ENCODE measurements at places on chromosomes 6 and 20.

GRCh38 chr20:47256668-47257236 lies 99.7 kb downstream of the ZMYND8 start:
- DNase-seq: no peak

GRCh38 chr20:31573555-31574321 lies 31.4 kb upstream of the ID1 start:
- DNase-seq: no peak

DNA sequence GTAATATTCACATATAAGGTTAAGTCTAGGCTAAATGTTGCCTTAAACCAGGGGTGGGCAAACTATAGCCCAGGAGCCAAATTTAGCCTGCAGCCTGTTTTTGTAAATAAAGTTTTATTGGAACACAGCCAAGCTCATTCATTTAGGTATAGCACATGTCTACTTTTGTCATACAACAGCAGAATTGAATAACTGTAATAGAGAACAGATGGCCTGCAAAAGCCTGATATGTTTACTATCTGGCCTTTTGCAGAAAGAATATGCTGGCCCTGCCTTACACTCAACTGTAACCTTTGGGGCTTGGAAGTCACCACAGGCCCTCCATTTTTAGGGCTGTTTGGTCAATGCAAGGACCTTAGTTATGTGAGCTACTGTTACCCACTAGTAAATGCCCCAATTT lies 17.7 kb upstream of the BCLAF1 start:
- no peak for DNase-seq

- no peak for DNase-seq
Observed at GRCh38 chr20:3652221-3652620, 11.0 kb downstream of the GFRA4 start.

DNA sequence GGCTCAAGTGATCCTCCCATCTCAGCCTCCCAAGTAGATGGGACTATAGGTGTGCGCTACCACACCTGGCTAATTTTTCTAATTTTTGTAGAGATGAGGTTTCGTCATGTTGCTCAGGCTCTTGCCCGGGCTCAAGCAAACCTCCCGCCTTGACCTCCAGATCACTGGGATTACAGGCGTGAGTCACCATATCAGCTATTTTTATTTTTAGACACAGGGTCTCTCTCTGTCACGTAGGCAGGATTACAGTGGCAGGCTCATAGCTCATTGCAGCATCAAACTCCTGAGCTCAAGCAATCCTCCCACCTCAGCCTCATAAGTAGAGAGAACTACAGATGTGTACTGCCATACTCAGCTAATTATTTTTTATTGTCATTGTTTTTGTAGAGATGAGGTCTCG lies 41.7 kb downstream of the SLC23A2 start:
- no peak for DNase-seq

GRCh38 chr6:1516742-1517520 lies 92.8 kb upstream of the FOXC1 start:
- DNase-seq: no peak

GRCh38 chr6:133165235-133165634 lies 75.9 kb upstream of the EYA4 start:
- no peak for DNase-seq

DNA sequence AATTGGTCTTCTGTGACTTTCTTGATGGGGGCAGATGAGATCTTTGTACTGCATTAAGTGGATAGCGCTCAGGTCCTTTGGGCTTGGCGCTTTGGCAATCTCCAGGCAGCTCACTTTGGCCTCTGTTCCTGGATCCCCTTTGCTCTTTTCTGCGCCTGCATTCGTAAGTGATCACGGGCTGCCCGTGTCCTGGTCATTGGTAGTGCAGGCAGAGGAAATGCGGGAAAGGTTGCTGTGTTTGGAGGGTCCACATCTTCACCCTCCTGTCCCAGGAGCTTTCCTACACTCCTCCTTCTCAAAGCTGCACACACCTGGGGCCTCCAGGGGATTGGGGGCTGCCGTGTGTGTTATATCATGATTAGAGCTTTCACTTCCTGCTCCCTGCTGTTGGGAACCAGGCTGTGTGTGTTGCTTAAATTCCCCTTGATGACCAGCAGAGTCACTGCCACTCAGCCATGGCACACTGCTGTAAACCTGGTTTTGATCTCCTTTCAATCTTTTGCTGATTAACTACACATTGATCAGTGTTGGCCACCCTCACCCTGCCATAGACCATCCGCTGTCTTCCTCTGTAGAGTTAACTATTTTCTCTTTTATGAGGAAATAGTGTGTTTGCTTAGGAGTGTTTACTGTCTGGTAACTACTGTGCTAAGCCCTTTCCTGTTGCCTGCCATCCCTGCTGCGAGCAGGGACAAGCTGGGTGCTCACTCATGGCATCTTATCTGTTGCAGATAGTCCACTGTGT lies 13.0 kb upstream of the SNHG17 start:
- DNase-seq: no peak

DNA sequence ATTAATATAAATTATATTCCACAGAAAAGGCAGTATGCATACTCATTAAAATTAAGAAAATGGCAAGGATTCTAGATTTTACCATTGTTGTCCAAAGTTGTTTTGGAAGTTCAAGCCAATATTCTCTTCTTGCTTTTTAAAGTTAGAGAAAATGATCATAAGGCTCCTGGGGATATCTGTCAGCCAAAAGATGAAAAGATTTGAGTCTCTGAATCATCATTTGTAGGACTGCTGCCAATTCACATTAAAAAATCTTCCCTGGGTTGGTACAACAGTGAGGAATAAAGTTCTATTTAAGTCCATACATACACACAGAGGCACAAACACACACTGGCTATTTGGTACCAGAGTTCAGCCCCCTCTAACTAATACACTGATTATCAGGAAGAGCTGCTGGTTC lies 620.1 kb downstream of the COL12A1 start:
- DNase-seq: no peak

- no peak for DNase-seq
Observed at GRCh38 chr20:15706719-15707118, 866.5 kb downstream of the KIF16B start.

GRCh38 chr20:38299963-38300362 lies 4.0 kb upstream of the BPI start:
- DNase-seq: no peak

DNA sequence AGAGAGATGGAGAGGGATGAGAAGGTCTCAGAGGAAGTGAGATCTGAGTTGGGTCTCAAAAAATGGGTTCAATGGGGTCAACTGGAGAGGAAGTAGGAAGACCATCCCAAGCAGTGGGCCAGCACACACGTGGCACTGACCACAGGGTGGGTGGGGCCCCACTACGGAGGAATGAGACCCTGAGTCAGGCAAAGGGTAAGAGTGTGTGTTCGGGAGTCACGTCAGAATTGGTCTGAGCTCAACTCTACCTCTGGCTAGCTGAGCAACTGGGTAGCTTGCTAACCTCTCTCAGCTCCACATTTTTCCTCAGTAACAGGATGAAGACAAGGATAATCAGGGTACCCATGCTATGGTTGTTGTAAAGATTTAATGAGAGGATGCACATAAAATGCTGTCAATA lies 79.0 kb downstream of the TRERF1 start:
- no peak for DNase-seq

DNA sequence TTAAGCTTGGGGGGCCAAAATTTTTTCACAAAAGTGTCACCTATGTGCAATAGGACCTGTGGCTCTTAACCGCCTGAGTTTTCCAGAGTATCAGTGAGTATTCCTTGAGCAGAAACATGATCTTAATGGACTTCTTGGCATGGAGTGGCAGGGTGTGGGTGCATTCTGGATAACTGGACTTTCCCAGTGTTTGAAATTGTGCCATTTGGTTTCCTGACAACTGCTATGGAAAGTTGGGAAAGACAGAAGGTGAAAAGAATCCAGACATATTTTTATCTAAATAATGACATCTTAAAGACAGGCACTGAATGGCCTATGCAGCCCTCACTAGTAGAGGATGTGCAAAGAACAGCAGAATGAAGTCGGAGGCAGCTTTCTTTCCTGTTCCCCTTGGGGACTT lies 34.3 kb upstream of the ADTRP start:
- DNase-seq: no peak

GRCh38 chr6:137706083-137706750 lies 160.8 kb upstream of the TNFAIP3 start:
- no peak for DNase-seq

GRCh38 chr6:161561908-161562307 lies 288.0 kb upstream of the AGPAT4 start:
- no peak for DNase-seq

- DNase-seq: no peak
Observed at GRCh38 chr6:16301511-16301910, 63.1 kb downstream of the GMPR start.

DNA sequence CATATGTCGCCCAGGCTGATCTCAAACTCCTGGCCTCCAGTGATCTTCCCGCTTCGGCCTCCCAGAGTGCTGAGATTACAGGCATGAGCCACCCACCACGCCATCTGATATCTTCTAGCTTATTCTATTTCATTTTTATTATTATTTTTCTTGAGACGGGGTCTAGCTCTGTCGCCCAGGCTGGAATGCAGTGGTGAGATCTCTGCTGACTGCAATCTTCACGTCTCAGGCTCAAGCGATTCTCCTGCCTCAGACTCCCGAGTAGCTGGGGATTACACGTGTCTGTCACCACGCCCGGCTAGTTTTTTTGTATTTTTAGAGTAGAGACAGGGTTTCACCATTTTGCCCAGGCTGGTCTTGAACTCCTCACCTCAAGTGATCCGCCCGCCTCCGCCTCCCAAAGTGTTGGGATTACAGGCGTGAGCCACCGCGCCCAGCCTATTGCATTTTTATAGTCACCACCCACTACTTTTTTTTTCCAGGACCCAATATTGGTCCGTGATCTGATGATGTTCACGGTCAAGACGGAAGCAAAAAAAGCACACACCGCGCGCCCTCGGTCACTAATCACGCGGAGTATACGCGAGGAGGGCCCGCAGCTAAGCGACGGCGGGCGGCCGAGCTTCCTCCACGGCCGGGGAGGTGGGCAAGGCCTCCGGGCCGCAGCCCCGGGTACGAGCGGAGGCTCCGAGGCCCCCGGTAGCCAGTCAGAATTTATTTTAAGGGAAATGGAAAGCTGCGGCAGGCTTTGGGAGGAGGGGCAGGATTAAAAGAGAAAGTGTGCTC lies 1.1 kb upstream of the LSM14B start:
- no peak for DNase-seq

- no peak for DNase-seq
Observed at GRCh38 chr6:16056263-16056870, 72.5 kb upstream of the MYLIP start.

DNA sequence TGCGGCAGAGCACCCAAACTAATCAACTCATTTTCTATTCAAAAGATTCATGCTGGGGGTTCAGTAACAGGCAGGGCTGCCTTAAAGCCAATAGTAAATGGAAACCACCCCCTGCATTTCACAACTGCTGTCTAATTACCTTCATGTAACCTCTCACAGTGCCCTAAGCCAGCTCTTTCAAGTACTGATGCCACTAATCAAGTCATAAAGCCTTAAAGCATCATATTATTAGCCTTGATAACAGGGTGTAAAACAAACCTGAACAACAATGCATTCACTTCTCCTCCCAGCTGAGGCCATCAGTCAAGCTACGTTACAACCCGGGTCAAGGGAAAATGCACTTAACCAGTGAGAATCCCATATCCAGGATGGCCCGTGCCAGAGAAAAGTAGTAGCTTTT lies 33.0 kb downstream of the TRERF1 start:
- no peak for DNase-seq

DNA sequence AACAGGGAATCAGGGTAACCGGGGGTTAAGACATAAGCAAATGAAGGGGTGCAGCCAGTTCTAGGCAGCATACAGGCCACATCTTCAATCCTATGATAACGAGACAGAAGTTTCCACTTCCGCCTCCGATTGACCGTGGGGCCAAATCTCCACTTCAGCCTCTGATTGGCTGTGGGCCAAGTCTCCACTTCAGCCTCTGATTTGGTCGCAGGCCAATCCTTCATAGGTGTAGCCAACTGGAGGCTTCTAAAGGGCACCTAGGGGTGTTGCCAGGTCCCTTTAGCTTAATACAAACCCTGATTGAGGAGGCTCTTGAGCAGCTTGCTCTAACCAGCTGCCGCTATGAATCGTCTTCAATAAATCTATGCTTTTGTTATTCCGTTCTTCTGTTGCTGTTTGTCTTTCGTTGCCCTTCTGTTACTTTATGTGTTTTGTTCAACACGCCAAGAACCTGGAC lies 2.1 kb upstream of the ERGIC3 start:
- no peak for DNase-seq

GRCh38 chr6:45843848-45844521 lies 171.7 kb downstream of the CLIC5 start:
- DNase-seq: no peak

- DNase-seq: no peak
Observed at GRCh38 chr6:87001494-87001893, 64.2 kb downstream of the HTR1E start.

GRCh38 chr6:16711546-16712254 lies 49.6 kb downstream of the ATXN1 start:
- DNase-seq: peak; percentile 40

GRCh38 chr6:56891754-56892153 lies 63.2 kb upstream of the BEND6 start:
- DNase-seq: no peak

DNA sequence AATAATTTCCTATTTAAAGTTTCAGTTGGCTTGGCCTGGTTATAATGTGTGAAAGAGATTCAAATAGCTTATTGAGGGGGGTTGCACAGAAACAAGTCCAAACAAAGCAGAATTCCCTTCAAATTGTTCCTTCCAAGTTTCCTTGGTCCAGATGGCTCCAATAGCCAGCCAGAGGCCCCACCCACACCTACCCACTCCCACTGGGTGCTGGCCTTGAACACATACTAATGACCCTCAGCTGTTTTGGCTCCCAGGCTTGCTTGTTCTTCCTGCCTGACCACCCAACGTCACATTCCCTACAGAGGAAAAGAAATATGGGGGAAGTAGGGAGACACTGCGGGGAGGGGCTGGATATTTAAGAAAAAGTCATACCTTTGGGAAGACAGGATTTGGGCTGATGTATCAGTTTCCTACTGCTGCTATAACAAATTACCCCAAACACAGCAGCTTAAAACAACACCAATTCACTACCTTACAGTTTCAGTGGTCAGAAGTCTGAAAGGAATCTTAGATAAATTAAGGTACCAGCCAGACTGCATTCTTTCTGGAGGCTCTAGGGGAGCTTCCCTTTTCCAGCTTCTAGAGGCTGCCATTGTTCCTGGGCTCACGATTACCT lies 95.7 kb downstream of the COL21A1 start:
- DNase-seq: no peak

DNA sequence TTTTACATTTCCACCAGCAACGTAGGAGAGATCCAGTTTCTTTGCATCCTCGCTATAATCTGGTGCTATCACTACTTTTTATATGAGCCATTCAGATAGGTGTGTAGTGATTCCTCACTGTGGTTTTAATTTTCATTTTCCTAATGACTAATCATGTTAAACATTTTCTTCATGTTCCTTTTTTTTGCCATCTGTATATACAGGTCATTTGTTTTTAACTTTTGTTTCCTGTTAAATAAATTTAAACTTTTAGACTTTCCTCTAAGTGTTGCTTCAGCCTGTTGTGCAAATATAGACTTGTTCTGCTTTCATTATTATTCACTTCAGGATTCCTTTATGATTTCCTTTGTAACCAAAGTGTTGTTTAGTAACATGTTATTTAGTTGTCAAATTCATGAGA lies 697.4 kb downstream of the PTPRT start:
- no peak for DNase-seq

Measured in activated CD4-positive, alpha-beta T cell treated with anti-CD3 and anti-CD28 coated beads, Interleukin-2, amount 50 U/mL, for 4 hours (primary cell).